ENCODE measurements at places on chromosomes 5 and 9.
A peak's percentile ranks its signal among the peaks of the same experiment; 100 is the strongest.

GRCh38 chr5:16707168-16707868 is 90.5 kb upstream of the RETREG1 start:
- no peak for DNase-seq

DNA sequence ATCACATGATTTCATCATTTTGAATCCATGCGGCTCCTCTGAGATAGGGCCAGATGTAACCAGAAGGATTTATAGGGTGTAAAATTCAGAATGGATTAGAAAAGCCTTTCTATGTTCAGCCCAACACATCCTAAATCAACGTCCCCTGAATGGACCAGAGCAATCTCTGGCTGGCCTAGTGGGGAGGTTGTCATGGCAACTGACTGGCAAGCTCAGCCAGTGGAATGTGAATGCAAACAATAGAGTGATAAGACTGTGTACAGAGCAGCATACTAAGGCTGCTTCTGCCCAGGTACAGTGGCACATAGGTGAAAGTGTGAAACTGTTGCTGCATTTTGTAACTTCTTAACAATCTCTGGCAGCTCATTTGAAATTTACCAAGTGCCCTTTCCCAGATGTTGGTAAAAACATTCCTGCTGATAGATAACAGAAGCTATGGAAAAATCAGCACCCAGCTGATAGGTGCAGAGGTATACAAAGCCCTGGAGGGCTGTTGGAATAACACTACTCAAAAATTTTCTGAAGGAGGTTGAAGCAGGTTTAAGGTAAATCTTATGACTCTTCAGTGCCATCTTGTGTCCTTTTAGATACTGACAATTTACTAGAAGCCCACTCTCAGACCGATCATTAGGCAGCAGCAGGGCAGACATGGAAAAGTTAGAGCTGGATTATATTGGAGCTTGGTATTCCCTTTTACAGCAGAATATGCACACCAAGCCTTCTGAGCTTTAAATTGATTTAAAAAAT is 267.2 kb downstream of the RAB3C start:
- peak; percentile 20 for DNase-seq

- no peak for DNase-seq
These were observed 752 bp downstream of the TSSK1B start for GRCh38 chr5:113433862-113434612.

DNA sequence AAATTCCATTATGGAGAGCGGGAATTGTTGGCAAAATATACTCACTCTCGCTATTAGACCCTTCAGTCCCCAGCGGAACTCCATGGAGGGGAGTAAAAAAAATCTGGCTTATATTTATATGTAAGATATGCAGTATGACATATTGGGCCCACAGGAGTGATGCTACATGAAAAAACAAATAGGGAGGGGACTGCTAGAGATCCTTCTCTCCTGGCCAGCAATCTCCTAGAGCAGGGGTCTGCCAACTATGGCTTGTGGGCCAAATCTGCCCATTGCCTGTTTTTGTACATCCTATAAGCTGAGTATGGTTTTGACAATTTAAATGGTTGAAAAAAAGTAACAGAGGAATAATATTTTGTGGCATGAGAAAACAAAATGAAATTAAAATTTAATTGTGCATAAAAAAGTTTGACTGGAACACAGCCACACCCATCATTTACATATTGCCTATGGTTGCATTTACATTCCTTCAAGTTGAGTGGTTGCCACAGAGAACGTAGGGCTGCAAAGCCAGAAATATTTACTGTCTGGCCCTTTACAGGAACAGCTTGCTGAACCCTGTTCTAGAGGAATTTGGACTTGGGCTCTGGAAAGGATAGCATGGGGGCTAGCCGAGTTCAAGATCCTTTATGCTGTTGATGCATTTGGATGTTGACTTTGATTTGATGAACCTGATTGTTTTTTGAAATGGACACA is 197.3 kb upstream of the CLINT1 start:
- no peak for DNase-seq

- no peak for DNase-seq
These were observed 464 bp downstream of the CEMIP2 start for GRCh38 chr9:71767776-71768321.

- no peak for DNase-seq
These were observed 81.5 kb upstream of the TRPM3 start for GRCh38 chr9:71202931-71203330.

DNA sequence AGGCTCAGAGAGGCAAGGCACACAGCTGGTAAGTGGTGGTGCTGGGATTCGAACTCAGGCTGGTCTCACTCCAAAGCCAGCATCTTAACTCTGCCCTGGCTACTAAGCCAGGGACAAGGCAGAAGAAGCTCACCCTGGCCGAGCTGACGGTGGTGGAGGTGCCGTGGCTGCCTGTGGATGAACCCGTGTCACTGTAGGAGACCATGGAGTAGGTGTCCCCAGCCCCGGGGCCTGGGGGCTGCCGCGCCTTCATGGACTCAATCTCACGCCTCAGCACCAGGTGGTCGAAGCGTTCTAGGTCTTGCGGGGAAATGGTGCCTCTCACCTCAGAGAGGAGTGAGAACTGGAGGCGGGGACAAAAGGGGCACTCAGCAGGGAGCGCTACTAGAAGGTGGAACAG is 35.4 kb upstream of the AKNA start:
- no peak for DNase-seq

DNA sequence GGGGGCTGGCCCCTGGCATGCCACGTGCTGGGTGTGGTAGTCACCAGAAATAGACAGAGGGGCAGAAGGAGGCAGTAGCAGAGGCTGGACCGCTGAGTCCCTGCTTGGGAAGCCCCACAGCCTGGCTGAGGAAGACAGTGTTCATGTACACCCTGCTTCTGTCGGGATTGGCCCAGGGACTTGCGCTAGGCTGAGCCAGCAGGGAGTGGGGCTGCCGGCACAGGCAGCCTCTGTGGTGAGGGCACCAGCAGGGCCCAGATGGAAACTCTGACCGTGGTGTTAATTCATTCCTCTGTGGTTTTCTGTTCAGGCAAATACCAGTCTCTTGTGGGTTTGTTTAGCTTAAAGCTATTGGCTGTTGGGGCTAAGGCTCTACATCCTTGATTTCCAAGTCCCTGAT is 108.6 kb upstream of the RAD23B start:
- DNase-seq, result no peak

GRCh38 chr9:133647148-133647547 is 11.0 kb downstream of the DBH start:
- DNase-seq, result no peak

DNA sequence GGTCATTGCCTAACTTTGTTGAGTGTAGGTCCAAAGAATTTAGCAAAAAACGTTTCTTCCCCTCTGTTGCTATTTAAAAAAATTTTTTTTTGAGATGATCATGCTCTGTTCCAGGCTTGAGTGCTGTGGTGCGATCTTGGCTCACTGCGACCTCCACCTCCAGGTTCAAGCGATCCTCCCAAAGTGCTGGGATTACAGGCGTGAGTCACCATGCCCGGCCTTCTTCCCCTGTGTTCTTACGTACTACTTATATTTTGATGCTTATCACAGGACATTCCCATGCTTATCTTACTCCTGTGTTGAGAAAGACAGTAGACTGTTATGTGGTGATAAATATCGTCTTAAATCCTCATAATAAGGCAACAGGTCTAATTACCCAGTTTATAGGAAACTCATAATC is 2.5 kb downstream of the ACER2 start:
- DNase-seq, result no peak

GRCh38 chr5:159031513-159031912 is 68.2 kb downstream of the EBF1 start:
- no peak for DNase-seq

DNA sequence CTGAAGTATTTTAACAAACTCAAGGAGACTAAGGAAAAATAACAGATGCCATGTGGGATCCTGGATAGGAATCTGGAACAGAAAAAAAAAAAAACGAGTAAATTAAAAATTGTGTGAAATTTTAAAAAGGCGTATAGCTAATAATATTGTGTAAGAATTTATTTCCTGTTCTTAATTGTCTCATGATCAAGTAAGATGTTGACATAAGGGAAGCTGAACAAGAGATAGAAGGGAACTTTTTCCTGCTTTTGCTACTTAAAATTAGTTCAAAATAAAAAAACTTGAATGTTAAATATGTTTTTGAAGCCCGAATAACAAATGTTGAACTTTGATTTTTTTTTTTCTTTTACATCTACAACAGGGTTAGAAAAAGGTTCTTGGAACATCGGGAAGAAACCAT is 10.5 kb downstream of the SNAPC3 start:
- DNase-seq, result no peak

DNA sequence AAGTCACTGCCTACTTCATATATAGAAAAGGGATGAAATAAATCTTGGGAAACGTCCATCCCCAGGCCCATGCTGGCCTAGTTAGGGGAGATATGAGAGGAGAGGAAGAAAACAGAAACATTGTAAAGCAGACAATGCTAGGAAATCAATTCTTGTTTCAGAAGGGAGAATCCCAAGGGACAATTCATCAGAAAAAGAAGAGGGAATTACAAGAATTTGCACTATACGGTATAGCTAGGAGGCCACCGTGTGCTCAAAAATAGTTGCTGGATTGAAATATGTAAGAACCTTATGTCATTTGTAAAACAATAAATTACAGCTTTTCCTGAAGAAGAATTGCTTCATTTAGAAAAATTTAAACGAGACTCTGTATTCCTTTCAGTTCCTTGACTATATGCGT is 8.3 kb upstream of the SHC3 start:
- DNase-seq, result no peak

- no peak for DNase-seq
These were observed 425.3 kb upstream of the CDH6 start for GRCh38 chr5:30768056-30768690.

DNA sequence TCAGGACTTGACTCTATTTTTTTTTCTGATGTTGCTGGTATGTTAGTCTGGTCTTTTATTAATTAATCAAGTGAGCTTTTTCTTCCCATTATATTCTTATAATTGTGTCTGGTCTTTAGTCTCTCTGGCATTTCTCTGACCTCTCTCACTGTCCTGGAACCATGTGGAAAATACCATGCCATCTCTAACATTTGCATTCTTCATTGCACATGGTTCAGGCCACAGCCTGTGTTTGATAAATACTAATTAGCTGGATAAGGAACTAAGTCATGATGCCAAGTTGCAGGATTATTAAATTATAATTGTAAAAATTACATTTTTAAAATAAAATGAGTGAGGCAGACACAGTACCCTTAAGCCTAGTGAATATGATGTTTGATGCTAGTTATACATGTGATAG is 155.6 kb downstream of the EDIL3 start:
- DNase-seq, result no peak

DNA sequence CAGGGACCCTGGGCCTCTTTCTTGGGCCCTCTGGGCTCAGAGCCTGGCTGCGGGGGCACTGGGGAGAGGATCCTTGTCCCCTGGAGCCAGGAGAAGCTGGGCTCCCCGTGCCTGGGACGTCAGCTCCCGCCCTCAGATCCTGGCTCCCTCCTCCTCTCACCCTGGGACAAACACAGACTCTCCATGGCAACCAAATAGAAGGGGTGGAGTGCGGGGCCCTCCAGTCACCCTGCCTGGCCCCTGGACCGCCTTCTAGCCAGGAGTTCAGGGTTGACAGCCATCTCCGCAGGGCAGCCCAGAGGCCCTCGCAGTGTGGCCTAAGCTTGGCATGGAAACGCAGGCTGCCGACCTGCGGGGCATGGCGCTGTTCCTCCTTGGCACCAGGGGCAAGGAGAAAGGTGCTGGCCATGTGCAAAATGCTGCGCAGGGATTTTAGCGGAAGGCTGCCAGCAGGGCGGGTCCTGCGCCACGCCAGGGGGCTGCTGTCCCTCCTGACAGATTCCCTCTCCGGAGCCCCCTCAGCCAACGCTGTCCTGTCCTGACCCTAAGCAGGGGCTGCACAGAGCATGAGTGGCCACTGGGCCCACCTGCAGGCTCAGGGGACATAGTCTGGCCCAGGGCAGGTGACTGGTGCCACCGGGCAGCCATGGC is 1.0 kb downstream of the ZDHHC11 start:
- DNase-seq, result no peak

GRCh38 chr5:174698156-174698555 is 26.2 kb upstream of the MSX2 start:
- DNase-seq, result no peak

- no peak for DNase-seq
These were observed 21.8 kb downstream of the KCNIP1 start for GRCh38 chr5:170525470-170526211.

- no peak for DNase-seq
These were observed 74.7 kb downstream of the FGF1 start for GRCh38 chr5:142611154-142611553.

GRCh38 chr9:121455527-121456239 is 44.0 kb downstream of the GGTA1 start:
- no peak for DNase-seq

DNA sequence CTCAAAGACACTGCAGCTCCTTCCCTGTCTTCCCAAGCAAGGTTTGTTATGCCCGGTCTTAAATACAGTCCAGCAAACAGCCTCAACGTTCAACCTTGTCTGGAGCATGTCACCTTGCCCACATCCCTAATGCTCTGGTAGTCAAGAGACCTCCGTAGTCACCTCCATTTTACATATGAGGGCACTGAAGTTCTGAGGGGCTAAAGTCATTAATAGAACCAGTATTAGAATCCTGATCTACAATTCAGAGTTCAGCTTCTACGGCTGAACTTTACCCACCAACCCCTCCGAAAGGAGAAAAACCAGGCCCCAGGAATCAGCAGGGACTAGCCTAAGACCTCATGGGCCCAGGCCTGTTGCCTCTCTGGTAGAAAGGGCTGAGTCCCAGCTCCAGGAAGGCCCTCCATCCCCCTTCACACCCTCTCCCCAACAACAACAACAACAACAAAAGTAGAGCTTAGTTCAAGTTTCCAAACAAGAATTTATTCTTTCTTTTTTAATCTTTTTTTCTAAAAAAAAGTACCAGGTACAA is 795 bp upstream of the STOML2 start:
- no peak for DNase-seq

DNA sequence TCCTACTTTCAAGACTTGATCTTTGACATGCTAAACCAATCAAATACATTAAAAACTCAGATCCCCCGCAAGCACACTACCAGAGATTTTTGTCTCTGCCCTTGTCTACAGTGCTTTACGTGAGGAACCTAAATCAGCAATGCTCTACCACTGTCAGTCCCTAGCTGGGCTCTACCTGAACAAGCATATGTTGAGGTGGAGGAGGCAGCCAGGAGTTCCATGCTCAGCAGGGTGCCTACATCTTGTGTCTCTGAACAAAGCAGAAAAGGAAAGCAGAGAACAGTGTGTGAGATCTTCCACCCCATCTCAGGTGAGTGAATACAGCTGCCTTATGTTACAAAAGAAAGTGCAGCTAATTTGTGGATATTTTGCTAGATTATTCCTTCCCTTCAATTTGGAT is 255.0 kb downstream of the NDUFS4 start:
- DNase-seq, result no peak

- no peak for DNase-seq
These were observed 38.9 kb downstream of the CDH6 start for GRCh38 chr5:31232273-31232888.

DNA sequence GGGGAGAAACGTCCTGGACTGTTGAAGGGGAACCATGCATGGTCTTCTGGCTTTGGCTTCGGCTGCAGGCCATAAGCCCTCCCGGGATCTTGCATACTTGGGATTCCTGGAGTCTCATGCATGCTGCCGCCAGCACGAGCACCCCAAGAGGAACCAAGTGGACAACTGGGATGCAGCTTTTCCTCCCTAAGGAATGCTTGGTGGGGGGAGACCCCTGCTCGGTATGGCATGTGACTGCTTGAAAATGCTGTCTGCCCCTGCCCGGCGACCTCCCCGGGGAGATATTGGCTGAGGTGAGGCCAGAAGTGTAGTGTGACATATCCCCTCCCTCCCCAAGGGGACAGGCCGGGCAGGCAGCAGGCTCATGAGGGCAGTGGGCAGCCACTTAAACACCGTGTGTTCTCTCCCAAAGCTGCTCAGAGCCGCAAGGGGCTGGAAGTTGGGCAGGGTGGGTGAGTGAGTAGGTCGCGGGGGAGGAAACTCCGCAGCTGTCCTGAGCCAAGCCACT is 15.7 kb downstream of the TMEM171 start:
- no peak for DNase-seq

Data from D721Med (cell line).